ENCODE measurements at places on chromosomes 2 and 18. TPM values are rescaled to one million over a fixed set of nuclear protein-coding genes. Genes with fewer than 3 reads are reported as not detected.

DNA sequence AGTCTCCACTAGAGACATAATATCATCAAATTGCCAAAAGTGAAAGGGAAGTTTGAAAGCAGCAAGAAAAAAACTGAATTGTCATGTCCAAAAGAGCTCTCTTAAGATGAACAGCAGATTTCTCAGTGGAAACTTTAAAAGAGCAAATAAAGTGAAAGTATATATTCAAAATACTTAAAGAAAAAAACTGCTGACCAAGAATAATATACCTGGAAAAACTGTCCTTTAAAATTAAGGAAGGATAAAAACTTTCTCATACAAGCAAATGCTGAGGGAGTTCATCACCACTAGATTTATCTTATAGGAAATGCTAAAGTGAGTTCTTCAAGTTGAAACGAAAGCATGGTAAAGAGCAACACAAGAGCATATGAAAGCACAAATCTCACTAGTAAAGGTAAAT, 83.3 kb upstream of the SCN1A start:
- DNase-seq: no peak

GRCh38 chr2:231602859-231603467, 10.3 kb downstream of the TEX44 start:
- no peak for DNase-seq

DNA sequence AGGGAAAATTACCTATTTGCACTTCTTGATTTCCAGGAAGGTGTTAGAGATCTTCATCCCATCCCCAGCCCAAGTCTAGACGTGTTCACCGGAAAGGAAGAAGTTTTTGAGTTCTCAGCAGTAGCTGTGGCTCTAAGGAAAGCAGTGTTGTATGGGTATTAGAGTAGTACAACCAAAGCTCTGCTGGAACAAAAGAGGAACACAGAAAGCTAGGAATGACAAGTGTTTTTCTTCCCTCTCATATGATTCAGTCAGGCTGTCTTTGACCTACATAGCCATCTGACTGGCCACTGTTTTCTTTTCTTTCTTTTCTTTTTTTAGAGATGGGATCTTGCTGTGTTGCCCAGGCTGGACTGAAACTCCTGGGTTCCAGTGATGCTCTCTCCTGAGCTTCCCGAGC, 82.7 kb upstream of the SLC39A10 start:
- no peak for DNase-seq

- no peak for DNase-seq
Measured at GRCh38 chr2:101223814-101224231, 28.9 kb upstream of the CNOT11 start.

DNA sequence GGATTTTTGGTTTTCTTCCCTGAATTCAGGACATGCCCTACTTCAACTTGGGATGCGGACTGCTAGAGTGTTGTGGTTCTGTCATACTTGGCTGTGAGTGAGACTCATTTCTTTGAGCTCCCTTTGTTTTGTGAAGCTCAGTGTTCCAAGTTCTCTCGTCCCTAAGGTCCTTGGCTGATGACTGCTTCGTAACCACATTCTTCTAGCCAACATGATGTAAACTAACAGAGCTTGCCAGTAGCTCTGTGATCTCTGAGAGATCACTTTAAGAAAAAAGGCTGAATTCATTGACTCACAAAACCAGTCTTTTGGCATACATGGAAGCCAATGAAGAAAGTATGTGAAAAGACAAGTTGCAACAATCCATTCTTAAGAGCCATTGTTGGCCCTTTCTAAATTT, 96.9 kb upstream of the MSTN start:
- DNase-seq: no peak

GRCh38 chr2:55786280-55786679, 92.6 kb upstream of the PNPT1 start:
- DNase-seq: no peak

IL37 gene
- total RNA-seq: not detected

GBX2 gene
- not detected for total RNA-seq

EIPR1 gene
- total RNA-seq: 37.0 TPM

DSG1 gene
- total RNA-seq: not detected

DSEL gene
- 24.9 TPM for total RNA-seq

OR6B2 gene
- total RNA-seq: not detected

ANKRD30B gene
- not detected for total RNA-seq

WNT6 gene
- not detected for total RNA-seq
